Vagina (tissue), 2 donors: ENCODE measurements at places on chromosomes 13 and 19.

- no peak for DNase-seq
Observed at GRCh38 chr19:29297381-29297780, 84.4 kb upstream of the UQCRFS1 start.

GRCh38 chr13:23510979-23511735 lies 59.1 kb upstream of the TNFRSF19 start:
- no peak for DNase-seq

DNA sequence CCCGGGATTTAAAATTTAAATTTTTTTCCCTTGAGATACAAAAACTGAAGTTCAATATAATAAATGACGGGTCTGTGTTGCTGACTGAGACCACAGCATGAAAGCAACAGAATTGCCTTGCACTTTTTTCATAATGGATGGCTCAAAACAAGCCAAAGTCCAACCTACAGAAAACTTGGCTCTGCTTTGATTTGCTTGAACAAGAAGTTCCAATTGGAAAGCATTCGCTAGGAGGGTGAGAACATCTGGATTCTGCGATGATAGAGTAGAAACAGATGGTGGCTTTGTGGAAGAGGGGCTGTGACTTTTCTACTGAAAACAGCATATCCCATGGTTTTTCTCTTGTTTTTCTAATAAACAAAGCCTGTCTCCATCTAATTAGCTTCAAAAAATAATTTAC lies 46.4 kb downstream of the THSD1 start:
- no peak for DNase-seq

GRCh38 chr13:91360246-91360751 lies 12.8 kb downstream of the MIR17HG start:
- no peak for DNase-seq

- DNase-seq = no peak
Observed at GRCh38 chr19:17209126-17210036, 5.8 kb upstream of the USE1 start.

GRCh38 chr13:111280681-111281585 lies 39.5 kb upstream of the TEX29 start:
- DNase-seq = no peak

DNA sequence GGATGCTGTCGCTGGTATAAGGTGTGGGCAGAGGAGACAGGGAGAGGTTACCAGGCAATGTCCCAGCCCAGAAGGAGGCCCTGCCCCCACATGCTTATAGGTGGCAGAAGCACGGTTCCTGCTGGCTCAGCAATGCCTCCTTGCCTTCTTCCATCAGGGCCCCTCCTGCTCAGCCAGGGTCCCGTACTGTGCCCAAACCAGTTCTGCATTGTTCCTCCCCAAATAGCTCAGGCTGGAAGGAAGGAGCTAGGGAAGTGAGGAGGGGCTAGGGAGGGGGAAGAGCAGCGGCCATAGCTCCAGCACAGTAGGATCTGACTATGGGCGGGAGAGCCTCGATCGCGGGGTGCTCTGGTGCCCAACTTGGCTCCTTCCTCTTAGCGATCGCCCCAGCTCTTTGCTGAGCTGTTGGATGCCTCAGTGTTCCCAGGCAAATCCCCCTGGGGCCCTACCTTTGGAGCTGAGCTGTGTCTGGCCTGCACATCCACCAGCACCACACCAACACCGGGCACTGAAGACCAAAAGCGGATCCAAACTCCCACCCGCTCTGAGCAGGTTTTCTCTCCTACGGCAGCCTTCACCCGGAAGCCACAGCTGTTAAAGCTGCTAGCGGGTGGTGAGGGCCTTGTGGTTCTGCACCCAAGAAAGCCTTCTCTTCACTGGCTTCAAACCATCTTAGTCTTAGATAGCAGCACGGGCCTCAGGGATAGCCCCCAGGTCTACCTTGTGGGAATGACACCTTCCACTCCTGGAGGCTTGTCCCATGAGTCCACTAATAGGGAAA lies 32.1 kb upstream of the PEPD start:
- no peak for DNase-seq

- no peak for DNase-seq
Observed at GRCh38 chr13:29454931-29455481, 140.5 kb downstream of the SLC7A1 start.

- DNase-seq = no peak
Observed at GRCh38 chr19:18223860-18224524, 2.2 kb downstream of the PDE4C start.

DNA sequence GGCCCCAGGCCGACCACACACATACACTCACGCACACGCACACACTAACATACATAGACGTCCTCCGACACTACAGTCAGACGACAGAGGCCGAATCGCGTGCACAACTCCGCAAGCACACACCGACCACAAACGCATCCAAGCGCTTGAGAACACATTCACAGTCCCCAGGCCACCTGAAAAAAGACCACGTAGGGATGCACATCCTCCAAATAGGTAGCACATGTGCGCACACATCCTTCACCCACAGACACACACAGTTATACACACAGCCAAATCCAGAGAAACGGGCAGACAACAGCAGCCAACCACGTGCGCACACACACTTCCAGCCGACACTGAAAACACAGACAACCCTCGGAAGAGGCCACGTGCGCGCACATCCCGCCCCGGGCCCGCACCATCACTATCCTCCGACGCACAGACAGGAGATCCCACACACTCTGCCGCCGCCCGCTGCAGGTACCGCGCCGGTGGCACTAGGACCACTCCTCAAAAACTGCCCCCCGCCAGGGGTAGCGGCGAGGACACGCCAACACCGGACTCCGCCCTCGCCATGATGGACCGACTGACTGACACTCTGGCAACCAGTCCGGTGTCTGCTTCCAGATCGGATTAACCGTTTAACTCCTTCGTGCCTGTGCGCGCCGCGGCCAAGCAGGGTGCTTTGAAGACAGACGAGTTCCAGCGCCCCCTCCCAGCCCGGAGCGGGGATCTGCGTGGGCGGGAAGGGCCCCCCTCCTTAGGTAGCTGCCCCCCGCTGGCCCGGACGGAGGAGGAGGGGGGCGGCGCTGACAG lies 493 bp upstream of the PDE4A start:
- DNase-seq = no peak

- no peak for DNase-seq
Observed at GRCh38 chr19:43790587-43790986, 9.8 kb upstream of the KCNN4 start.

GRCh38 chr13:54945973-54946372 lies 1917.4 kb downstream of the OLFM4 start:
- no peak for DNase-seq

GRCh38 chr13:96871469-96871868 lies 122.8 kb downstream of the OXGR1 start:
- no peak for DNase-seq

DNA sequence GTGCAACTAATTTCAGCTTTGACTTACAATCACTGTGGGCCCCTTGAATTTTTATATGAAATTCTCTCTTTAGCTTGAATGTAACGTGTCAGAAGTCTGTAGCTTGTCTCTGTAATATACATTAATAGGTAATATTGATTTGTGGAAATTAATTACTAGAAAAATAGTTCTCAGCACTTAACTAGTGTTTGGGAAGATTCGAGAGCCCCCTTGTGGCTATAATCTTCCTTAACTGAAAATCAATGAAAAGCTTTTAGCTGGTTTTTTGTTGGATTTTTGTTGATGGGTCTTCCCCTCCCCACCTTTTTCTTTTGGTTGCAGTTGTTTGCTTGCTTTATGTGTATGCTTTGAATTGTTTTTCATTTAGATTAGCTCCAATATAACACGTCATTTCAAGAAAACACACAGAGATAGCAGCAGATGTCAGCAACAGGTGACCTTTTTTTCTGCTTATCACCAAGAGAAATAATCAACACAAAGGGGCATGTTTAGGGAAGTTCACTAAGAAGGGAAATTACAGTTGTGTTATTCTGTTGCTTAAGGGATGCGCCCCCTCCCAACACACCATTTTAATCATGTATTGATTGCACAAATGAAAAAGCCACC lies 176.8 kb downstream of the OXGR1 start:
- DNase-seq = no peak

DNA sequence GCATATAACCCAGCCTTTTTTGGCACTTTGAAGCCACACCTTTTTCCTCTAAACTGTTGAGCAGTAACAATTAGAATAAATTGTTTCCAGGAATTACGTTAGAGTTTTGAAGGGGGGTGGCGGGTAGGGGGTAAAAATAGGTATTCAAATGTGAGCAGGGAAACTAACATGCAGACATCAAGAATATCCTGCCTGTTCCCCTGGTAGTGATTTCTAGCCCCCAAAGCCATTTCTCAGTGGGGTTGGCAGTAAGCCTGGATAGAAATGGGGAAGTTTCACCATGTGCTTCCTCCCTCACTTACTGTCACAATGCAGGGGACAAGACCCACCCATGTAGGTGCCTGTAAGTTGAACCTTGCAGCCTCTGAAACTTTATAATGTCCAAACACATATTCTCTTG lies 3.8 kb downstream of the DOCK9 start:
- no peak for DNase-seq
